ENCODE measurements at places on chromosomes 3 and 15. TPM values are rescaled to one million over a fixed set of nuclear protein-coding genes. Genes with fewer than 3 reads are reported as not detected.

Gene CHRFAM7A
- total RNA-seq: 1.2 TPM

Gene PRR20G
- not detected for total RNA-seq

Gene GPR87
- total RNA-seq: not detected

- no peak for DNase-seq
Measured at GRCh38 chr3:42165211-42165610, 74.1 kb downstream of the TRAK1 start.

GRCh38 chr3:43181202-43181821 is 75.4 kb upstream of the POMGNT2 start:
- DNase-seq: no peak
